Right renal pelvis (tissue), 4 donors: ENCODE measurements at places on chromosomes 1 and 21.
A peak's percentile ranks its signal among the peaks of the same experiment; 100 is the strongest.

DNA sequence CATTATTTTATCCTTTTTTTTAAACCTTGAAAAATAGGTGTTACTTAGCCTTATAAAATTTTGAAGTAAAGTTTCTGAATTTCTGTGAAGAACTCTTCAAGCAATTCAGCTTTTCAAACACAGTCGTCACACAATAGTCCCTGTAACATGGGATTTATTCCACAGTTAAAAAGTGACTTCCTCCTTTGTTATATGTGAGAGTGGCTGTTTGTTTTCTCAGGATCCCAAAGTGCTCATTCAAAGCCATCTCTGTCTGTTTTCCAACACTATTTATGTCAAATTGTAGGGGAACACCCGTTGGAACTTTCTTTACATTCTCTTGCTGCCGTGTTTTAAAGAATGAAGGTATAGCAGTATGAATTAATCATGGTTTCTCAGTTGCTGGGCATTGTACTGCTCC, 80.8 kb upstream of the GPR52 start:
- no peak for DNase-seq

- no peak for DNase-seq
Observed at GRCh38 chr1:25111706-25112105, 120.6 kb downstream of the SYF2 start.

- no peak for DNase-seq
Observed at GRCh38 chr1:92958203-92958970, 2.9 kb downstream of the DIPK1A start.

DNA sequence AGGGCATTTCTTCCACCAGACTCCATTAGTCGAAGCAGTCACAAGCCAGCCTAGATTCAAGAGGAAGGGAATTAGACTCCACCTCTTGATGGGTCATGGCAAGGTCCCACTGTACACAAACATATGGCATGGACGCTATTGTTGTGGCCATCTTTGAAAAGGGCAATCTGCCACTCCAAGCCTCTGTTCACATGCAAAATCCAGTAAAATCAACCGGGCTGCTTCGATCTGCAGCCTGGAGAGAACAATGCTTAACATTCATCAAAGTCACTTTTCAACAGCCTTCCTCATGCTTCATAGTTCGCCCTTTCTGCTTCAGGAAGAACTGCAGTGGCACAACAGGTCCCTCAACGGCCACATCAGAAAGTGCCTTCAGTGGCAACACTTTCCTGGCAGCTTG, 28.0 kb upstream of the GJB5 start:
- no peak for DNase-seq

GRCh38 chr1:67333603-67334002, 25.9 kb downstream of the IL12RB2 start:
- no peak for DNase-seq

DNA sequence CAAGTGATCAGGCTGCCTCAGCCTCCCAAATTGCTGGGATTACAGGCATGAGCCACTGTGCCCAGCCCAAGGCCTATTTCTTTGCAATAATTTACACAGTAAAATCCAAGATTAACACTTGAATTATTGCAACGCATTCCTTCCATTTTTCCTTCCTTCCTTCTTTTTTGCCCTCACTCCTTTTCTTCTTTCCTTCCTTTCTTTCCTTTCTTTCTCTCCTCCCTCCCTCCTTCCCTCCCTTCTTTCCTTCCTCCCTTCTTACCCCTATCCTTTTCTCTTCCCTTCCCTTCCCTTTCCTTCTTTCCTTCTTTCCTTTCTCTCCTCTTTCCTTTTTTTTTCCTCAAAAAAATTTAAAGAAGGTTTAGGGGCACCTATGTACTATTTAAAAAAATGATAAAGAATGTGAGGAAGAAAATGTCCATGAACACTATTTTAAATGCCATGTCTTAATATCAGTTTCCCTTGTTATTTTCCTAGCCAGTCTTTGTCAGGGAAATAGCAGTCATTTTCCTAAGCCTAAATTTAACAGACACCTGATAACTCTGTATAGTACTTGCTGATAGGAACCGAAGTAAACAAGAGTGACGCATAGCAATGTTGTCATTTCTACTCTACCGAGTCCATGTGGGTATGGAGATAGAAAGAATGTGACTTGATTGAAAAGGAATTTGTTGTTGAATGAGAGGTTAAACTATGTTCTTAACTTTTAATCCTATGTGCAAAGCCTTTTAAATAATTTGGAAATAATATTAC, 79.8 kb upstream of the HMCN1 start:
- DNase-seq, result no peak

GRCh38 chr1:173267453-173267945, 60.4 kb upstream of the TNFSF4 start:
- no peak for DNase-seq

GRCh38 chr1:94180650-94181049, 56.7 kb downstream of the ARHGAP29 start:
- DNase-seq, result no peak

DNA sequence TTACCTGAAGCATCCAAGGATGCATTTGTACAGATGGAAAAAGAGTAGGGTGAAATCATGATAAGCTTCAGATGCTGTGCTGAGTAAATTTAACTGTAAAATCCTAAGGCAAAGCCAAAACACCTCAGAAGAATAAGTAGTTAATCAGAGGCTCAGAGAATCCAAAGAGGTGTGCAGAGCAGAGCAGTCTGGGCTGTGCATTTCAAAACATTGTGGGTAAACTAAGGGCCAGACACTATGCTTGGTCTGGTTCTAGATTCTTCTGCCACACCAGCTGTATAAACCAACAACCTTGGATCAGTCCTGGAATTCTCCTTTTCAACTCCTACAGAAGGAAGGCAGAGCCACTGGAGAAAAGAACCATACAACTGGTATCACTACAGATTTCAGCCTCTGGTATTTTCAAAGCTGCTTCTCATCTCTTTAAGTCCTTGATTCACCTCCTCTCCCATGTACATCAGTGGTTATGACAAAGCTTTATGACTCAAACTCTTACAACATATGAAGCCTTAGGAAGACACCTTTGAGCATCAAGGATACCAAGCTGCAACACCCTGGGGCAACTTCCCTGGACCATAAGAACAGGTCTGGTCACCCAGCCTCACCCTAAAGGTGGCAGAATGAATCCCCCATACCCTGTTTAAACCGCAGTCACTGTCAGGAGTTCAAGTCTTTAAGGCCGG, 11.6 kb upstream of the HIPK1 start:
- DNase-seq, result no peak

- no peak for DNase-seq
Observed at GRCh38 chr1:184002071-184002470, 35.5 kb downstream of the COLGALT2 start.

GRCh38 chr1:77668924-77669449, 13.5 kb downstream of the ZZZ3 start:
- no peak for DNase-seq

- no peak for DNase-seq
Observed at GRCh38 chr1:77833521-77834100, 54.2 kb downstream of the MIGA1 start.

DNA sequence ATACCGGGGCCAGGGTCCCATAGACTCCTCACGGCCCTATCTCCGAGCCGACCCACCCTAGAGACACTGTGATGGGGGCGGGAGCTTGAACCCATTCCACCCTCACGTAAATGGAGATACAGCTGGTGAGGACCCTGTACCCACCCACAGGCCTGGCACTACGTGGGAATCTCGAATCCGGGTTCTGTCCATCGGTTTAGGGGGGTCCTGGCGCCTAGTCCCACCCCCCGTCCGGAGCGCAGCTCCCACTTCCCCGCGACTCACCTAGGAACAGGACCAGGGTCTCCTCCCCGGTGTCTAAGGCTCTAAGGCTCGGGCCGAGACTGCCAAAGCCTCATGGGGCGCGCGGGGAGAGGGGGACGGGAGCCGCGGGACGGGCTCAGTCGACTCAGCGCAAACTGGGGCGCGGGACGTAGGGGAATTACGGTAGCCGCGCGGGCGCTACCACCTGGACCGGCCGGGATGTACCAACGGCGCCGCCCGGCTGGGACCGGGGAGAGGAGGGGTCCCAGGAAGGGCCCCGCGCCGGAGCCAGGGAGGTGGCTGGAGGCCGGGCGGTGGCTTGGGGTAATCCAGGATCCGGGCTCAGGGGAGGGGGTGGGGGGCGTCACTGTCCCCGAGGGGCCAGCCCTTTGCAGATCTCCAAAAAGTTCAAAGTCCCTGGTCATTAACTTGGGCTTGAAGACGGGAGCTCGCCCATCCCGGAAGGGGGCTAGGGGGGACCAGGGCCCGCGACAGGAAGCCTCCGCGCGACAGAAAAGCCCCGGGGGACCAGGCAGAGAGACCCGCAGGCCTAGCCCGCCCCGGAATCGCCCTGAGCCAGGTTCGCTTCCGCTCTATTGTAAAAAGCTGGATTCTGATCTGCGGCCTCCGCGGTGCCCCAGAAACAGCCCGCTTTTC, 1.0 kb downstream of the PLEKHG5 start:
- no peak for DNase-seq

- DNase-seq, result no peak
Observed at GRCh38 chr1:232369451-232370296, 260.3 kb downstream of the SIPA1L2 start.

- DNase-seq, result no peak
Observed at GRCh38 chr1:206823727-206824126, 41.7 kb upstream of the IL20 start.

DNA sequence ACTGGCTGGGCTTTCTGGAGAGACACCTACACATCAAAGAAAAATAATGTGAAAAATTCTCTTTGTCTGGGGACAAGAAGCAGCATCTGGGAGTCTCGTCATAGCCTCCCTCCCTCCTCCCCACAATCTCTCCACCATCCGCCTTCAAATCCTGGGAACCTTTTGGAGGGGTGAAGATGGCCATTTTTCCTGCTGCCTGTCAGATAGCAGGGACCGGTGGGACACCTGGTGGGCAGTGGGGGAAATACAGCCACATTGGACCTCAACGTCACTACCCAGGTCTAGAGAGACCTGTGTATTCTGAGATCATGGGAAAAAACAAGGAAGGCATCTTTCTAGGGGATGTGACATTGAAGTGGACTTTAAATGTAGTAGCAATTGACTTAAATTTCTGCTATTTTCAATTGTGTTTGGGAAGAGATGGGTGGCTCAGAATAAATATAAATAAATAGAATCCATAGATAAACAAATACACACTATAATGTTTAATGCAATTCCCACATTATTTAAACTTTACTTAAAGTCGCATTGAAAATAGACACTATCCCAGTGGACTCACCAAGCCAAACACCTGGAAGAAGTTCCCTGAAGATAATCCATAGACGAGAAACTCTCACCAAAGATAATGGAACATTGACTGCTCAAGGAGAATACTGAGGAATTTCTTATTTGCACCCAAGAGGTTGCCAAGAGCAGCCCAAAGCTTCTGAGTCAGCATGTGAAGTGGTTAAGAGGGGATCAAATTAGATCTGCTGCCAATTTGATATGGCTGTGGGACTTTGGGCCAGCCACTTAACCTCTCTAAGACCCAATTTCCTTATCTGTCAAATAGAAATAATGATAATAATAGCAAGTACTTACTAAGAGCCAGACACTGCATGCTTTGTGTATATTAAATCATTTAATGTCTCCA, 147.6 kb upstream of the CAMK1G start:
- DNase-seq, result peak; percentile 59

DNA sequence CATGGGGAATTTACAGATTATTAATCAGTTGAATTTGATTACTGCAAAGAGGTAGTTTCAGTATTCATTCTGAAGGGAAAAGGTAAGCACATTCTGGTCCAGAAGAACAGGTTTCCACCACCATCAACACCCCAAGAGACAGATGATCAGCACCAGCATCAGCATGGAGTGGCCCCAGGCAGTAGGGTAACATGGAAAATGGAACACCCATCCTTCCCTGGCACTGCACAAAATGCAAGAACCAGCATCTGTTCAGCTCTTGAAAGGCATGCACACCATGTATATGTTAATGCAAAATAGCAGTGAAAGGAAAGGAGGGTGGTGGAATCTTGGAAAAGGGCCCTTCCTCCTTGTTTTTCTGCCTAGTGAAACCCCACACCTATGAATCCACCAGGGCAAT, 9.2 kb downstream of the HSD3B1 start:
- DNase-seq, result no peak

DNA sequence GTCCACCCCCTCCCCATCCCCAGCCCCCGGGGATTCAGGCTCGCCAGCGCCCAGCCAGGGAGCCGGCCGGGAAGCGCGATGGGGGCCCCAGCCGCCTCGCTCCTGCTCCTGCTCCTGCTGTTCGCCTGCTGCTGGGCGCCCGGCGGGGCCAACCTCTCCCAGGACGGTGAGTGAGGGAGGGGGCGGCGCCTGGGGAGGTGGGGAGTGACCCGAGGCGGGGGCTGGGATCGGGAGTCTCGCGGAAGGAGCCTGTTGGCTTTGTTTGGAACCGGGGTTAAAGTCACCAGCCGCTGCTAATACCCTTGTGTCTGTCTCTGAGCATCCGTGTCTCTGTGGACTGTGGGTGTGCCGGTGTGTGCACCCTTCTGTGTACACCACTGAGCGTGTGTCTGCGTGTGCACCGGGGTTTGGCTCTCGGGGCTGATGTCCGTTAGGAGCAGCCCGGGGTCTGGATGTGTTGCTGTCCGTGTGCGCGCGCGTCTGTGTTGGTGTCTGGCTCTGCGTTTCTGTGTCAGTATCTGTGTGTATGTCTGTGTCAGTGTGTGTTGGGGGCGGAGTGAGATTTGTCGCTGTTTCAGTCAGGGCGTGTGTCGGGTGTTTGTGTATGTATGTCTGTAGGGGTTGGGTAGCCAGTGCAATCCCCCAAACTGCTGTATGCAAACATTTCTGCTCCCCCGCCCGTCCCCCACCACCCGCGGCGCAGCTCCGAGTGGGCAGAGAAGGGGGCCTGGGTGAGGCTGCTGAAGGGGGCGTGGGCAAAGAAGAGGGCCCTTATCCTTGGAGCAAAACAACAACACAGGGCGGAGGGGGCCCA, 480 bp downstream of the CADM3 start:
- DNase-seq, result no peak

DNA sequence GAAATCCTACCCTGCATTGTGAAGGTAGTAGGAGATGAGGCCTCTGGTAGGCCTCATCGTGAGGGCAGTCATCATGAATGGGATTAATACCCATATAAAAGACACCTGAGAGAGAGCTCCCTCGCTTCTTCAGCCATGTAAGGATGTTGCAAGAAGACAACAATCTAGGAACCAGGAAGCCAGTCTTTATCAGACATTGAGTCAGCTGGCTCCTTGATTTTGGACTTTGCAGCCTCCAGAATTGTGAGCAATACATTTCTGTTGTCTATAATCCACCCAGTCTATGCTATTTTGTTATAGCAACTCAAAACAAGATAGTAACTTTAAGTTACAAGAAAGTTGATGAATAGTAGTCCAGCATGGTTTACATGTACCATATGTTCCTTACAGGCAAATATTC, 208.5 kb downstream of the KCNT2 start:
- DNase-seq, result no peak

GRCh38 chr1:71086331-71086730, 5.5 kb upstream of the ZRANB2 start:
- no peak for DNase-seq
